ENCODE measurements at places on chromosomes 7 and 10.

GRCh38 chr7:95922191-95922590 is 149.8 kb downstream of the DYNC1I1 start:
- no peak for DNase-seq

- no peak for DNase-seq
Observed at GRCh38 chr10:130230036-130230435, 93.8 kb downstream of the GLRX3 start.

DNA sequence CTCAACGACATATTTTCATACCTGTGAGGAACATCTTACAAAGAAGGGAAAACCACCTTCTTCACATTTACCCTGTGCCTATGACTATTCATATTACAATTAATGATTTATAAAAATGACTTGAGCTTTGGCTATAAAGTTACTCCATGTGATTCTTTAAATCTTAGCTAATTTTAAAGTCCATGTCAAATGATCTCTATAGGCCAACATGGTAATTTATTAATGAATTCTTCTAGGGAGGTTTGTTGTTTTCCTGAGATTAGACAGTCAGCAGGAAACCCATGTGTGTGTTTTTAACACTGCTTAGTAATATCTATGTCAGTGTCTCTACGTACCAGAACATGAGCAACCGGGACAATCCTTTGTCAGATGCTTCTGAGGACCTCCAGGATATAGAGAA is 307.3 kb downstream of the IPMK start:
- DNase-seq, result no peak

GRCh38 chr7:21454182-21454581 is 26.3 kb downstream of the SP4 start:
- no peak for DNase-seq

DNA sequence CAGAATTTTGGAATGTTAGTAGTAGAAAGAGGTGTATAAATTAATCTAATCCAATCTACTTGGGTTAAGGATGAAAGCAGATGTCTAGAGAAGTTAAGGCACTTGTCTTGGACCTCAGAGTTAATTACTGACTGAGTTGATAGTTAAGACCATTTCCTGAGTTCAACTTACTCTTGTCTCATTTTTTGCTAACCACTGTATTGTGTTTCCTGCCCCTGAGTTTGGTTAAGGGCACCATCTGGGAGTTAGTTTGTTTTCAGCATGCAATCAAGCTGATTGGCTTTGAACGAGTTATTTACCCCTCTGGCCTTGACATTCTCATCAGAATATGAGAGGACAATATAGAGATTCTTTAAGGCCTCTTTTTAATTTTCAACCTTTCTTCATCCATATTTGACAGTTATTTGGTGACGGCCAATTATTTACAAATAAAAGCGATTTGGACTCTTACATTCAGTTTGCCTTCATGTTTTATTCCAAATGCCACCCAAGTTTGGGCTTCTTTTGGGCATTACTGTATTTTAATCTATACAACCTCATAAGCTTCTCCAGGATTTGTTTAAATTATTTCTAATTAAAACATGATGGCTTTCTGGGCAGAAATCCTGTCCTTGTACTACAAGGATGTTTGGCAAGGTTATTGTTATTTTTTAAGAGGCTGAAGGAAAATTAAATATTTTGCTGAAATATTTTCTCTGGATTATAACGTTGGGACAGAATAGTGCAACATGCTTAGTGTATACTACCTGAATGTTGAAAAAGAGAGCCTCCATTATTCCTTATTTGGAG is 225.0 kb downstream of the CACNB2 start:
- no peak for DNase-seq

DNA sequence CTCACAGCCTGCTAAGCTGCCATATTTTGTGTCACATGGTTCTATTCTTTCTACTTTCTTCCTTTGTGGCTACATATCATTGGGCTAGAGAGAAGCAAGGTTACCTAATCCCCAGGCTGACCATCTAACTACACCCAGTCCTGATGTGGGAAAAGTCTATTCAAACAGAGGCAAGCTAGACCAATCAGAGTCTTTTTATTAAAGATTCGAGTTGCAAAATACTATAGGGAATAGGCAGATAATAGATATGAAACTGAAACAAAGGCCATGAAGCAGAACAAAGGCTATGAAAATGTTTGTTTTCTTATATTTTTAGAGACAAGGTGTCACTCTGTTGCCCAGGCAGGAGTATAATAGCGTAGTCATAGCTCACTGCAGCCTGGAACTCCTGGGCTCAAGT is 36.7 kb downstream of the MTERF1 start:
- no peak for DNase-seq

DNA sequence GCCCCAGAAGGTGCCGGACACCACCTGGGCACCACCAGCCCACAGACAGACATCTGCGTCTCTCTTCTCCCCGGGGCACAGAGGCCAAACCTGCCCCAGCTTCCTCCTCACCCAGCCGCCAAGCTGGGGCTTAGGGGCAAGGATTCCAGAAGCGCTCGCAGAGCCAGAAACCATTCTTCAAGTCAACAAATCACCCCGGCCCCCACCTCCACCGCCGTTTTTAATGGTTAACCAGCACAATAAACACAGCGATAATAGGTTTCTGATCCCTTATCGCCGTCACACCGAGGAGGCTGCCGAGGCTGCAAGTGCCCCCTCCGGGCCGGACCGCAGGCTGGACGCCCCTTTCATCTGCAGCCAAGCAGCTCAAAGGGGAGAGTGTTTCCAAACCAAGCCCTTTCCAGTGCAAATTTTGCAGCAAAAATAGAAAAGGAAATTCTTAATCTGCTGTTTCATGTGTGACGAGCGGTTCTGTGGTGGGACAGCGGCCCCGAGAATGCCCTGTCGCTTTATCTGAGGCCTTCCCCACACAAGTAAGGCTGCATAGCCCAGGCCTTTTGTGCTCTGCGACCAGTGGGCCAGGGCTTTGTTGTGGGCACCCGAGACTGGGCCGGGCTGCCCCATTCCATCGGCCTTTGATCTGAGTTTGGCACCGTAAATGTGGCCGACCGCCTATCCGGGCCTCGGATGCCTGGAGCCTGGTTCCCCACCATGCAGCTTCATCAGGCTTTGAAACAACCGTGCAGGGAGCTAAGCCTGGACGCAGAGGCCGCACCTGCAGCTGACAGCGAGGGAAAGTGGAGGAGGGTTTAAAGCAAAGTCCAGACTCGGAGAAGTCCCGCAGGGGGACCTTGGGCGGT is 83.2 kb downstream of the FOXL3 start:
- DNase-seq, result no peak

DNA sequence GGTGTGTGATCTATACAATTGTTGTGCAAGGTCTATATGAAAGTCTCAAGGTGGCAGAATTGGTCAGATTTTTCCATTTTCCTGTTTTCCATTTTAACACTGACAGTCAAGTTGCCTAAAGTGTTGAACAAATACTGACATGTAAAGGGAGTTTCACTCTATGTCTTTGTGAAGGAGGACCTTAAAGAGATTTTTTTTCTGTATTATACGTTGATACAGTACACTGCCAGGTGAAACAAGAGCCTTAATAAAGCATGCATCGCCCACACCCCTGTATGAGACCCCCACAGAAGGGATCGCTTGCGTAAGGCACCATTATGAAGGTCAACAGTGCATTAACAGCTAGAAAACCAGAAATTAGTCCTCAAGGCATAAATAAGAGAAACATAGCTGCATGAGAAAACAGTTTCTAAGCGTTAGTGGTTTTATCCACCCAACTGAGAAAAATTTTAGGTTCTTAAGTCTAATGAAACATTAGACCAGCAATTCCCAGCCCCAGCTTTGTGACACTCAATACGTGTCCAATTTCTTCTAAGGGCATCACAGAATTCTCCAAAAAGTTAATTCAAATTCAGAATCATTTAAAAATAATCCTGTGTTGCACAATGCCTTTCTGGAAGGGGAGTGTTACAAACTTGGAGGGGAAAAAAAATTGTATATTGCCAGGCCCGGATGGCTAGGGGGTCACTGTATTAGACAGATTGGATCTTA is 6.9 kb downstream of the KLF6 start:
- DNase-seq, result no peak

DNA sequence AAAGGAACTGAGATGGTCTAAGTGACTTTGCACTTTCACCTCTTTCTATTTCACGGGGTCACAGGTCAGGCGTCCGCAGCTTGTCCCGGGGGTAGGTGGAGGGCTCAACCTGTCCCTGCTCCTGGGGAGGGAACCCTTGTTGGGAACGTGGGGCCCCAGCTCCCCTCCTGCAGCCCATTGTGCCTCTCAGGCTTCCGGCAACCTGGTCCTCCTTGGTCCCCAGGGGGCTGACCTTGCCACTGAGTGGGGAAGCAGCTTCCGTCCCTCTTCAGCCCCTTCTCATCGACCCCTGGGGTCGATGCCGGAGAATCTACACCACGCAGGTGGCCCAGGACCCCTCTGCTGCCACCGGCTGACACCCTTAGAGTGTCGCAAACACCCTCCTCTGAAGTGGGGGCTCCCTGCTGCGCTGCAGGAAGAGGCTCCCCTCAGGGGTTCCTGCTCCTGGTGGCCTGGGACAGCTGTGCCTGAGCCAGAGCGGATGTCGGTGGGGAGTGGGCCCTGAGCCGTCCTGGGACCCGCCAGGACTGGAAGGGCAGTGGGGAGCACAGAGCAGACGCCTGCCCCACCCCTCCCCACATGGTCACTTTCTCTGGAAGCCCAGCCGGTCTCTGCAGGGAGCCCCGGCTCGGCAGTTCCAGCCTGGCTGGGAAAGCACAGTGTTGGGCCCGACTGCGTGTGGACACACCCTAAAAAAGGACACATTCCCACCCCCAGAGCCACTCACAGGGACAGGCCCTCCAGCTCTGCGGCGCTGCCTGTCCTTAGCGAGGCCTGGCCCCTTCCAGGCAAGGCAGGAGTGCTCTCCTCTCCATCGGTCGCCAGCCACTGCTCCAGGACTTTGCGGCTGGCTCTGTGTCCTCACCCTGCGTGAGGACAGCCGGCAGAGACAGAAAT is 357.5 kb upstream of the SHH start:
- DNase-seq, result no peak

DNA sequence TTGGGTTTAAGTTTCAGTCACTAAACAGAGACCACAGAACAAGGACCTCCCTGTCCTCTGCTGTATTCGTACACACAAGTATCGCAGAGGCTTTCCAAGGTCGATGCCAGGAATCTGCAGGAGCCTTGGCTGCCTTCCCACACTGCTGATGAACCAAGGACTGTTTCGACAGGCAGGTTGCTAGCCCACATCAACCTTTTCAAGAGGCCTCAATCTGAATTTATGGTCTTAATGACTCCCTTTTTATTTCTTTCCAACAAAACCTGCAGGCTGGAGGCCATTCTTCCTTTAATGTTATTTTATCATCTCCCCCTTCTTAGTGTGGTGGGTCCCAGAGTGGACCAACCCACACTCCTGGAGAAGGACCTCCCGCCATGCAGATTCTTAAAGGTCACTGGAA is 45.6 kb downstream of the JCAD start:
- no peak for DNase-seq

DNA sequence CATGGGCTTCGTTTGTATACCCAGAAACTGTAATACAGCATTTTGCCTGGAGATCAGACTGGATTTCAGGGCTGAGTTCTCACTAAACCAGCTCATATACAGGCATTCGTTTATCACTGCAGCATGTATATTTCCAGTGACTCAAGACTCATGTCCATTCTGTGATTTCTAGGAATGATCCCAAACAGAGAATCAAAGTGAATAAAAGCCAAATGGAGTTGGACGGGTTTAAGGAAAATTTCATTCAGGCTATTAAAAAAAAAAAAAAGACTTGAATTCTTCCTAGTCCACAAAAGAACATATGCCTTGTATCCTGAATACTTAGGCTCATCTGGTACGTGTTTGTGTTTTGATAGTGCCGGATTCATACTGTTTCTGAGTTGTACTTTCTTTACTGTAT is 46.8 kb downstream of the TET1 start:
- DNase-seq, result no peak

GRCh38 chr7:68730964-68731363 is 867.3 kb upstream of the AUTS2 start:
- no peak for DNase-seq

DNA sequence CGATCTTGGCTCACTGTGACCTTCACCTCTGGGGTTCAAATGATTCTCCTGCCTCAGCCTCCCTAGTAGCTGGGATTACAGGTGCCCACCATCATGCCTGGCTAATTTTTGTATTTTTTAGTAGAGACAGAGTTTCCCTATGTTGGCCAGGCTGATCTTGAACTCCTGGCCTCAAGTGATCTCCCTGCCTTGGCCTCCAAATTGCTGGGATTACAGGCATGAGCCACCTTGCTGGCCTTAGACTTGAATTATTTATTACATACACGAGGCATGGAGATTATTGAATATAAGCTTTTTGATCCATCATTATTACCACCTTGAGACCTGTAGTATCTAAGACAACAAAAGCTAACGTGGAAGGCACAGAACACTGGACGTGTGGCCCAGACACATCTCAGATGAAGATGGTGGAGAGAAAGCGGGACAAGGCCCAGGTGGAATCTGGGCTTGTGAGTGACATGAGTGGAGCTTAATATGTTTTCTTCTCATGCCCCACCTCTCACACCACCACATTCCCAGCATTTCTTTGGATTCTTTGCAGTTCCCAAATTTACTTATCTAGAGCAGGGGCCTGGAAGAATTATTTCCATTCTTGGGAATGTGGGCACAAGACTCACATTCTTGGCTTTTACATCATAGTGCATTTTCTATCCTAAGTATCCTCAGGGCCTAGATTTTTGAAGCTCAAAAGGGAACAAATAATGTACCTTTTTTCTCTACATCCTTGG is 76.6 kb downstream of the SUGCT start:
- DNase-seq, result no peak

DNA sequence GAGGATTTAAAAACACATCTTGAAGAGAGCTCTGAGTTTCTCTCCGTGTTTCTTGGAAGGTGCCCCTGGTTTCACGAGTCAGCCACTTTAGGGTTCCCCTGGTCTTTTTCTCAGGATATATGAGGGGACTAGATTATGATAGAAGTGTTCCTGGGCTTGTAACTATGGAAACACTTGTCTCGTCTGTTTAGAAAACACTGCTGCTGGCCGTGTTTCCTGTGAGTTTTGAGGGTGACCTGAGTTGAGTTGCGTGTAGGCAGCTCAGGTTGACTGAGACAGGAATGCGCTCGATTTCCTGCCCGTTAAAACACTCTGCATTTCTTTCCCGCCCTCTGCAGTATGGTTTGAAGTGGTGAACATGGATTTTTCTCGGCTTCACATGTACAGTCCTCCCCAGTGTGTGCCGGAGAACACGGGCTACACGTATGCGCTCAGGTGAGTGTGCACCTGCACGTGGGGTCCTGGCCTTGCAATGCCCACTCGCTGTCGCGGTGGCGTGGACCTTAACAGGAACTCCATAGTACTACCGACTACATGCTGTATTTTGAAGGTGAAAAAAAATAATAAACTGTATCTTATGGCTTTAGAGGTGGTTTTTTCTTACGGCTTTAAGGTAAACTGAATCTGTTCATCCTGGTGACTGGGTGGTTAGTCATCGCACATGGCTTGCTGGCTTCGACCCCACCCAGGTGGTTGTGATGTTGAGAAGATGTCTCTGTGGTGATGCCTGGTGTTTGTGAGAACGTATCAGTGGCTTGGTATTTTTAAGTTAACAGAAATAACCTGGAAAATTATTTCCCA is at the start of gene SUN1:
SUN1 (plus strand) TSS at position 310 of the 801 bp plus-strand sequence; CDS start at position 359, 49 bp downstream.
- DNase-seq, result no peak
